ENCODE measurements at places on chromosomes 1 and 21. TPM values are rescaled to one million over a fixed set of nuclear protein-coding genes. Genes with fewer than 3 reads are reported as not detected.

The AGRN gene
- total RNA-seq, result 103 TPM

DNA sequence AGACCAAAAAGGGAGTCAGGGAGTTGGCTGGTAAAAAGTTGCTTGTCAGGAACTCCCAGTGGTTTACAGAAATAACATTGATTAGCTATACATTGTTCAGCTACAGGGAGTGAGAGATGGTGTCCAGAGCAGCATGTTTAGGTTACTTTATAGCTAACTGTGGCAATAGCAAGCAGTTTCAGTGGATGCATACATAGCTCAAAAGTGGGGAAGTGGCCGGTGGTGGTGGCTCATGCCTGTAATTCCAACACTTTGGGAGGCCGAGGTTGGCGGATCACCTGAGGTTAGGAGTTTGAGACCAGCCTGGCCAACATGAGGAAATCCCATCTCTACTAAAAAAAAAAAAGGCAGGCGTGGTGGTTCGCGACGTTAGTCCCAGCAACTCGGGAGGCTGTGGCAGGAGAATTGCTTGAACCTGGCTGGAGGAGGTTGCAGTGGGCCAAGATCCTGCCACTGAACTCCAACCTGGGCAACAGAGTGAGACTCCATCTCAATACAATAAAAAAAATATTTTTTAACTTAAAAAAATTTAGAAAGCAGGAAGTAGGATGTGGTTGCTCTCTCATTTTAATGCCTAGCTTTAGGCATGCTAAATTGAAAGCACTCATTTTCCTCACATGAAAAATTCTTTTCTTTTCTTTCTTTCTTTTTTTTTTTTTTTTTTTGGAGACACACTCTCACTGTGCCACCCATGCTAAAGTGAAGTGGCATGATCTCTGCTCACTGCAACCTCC is 109.7 kb downstream of the PPIAL4G start:
- no peak for DNase-seq

The LCE6A gene
- not detected for total RNA-seq

- peak; percentile 94 for DNase-seq
Observed at GRCh38 chr1:26788836-26789611, 1.3 kb downstream of the PIGV start.

Data from G401 (cell line).